ENCODE measurements at places on chromosomes 2 and 18.

DNA sequence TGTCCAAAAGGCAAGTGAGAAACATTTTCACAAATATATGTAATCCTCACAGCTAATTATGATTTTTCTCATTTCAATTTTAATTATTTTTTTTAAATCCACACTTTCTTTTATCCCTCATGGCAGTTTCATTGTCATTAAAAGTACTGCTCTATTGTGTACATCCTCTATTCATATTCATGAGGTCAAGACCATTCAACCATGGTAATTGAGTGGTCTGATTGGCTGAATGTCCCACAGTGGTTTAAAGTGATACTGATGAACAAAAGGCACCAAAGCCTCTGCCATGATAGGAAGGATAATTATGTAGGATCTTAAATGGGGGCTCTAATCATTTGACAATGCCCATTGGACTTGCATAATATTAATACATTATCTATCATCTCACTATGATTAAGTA lies 108.4 kb upstream of the EPHA4 start:
- DNase-seq: no peak

DNA sequence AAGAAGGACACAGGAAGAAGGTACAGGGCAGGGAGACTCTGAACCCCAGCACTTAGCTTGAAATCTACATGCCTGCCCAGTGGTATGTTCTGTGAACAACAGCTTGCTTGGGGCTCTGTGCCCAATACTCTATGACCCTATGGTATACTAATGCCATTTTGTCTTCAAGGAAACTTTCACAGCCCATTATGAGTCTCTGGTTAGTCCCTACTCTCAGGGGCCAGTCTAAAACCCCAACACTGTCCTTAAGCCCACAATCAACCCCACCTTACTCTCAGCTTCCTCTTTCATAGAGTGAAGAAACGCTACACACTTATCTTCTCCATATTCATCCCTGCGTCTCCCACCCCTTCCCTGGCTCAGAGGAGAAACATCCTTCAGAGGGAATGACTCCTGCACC lies 16.0 kb downstream of the NEB start:
- DNase-seq: no peak

- no peak for DNase-seq
These were observed 251.9 kb downstream of the TTC32 start for GRCh38 chr2:19649785-19650380.

GRCh38 chr2:217118559-217119284 lies 258.9 kb upstream of the TNP1 start:
- DNase-seq: no peak

- DNase-seq: no peak
These were observed 7.1 kb downstream of the TPGS2 start for GRCh38 chr18:36821681-36822080.
